ENCODE measurements at places on chromosomes 1 and 21. TPM values are rescaled to one million over a fixed set of nuclear protein-coding genes. Genes with fewer than 3 reads are reported as not detected.

DNA sequence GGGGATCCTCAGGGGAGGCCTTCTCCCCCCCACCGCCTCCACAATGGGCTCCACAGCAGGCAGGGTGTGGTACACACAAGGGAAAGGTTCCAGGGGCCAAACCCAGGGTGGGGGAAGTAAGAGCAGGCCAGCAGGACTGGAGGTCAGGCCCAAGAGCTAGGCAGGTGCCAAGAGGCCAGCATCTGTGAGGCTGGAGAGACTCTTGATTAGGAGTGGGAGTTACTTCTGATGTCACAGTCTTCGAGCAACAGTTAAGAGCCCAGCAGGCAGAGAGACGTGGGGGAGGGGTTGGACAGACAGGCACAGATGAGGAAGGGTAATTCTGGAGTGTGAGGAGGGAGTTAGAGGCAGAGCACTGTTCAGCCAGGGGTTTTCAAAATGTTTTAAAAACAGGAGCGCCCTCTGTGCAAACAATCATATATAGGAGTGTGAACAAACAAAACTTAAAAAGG lies 55.8 kb downstream of the SLC9A1 start:
- peak overlapping the region; percentile 70 for H3K27ac ChIP-seq
- peaks cover 43% of the 10 kb centered on the region for H3K4me1 ChIP-seq
- H3K4me3 ChIP-seq, result no peak overlapping the region
- DNase-seq, result peak; percentile 78
- no peaks in the 10 kb centered on the region for H3K36me3 ChIP-seq

GRCh38 chr1:61743431-61743705 lies 1.1 kb downstream of the PATJ start:
- H3K27me3 ChIP-seq, result no peaks in the 10 kb centered on the region
- DNase-seq, result no peak
- peak overlapping the region; percentile 83 for H3K27ac ChIP-seq
- H3K36me3 ChIP-seq, result no peaks in the 10 kb centered on the region
- H3K4me1 ChIP-seq, result peaks cover 18% of the 10 kb centered on the region

- peaks cover 45% of the 10 kb centered on the region for H3K27me3 ChIP-seq
- H3K36me3 ChIP-seq, result no peaks in the 10 kb centered on the region
- DNase-seq, result no peak
- H3K4me1 ChIP-seq, result peaks cover 3% of the 10 kb centered on the region
- H3K4me3 ChIP-seq, result peak overlapping the region; percentile 91
Measured at GRCh38 chr1:113394043-113394862, 3.9 kb downstream of the MAGI3 start.

- no peak overlapping the region for H3K4me3 ChIP-seq
- peaks cover 84% of the 10 kb centered on the region for H3K27me3 ChIP-seq
- no peak overlapping the region for H3K27ac ChIP-seq
- H3K36me3 ChIP-seq, result no peaks in the 10 kb centered on the region
- peaks cover 34% of the 10 kb centered on the region for H3K4me1 ChIP-seq
Measured at GRCh38 chr1:202615501-202616354, 94.5 kb downstream of the SYT2 start.

- H3K4me3 ChIP-seq, result no peak overlapping the region
- DNase-seq, result no peak
- H3K27ac ChIP-seq, result no peak overlapping the region
- H3K4me1 ChIP-seq, result no peaks in the 10 kb centered on the region
- H3K27me3 ChIP-seq, result no peaks in the 10 kb centered on the region
Measured at GRCh38 chr21:37800456-37801061, 115.7 kb downstream of the KCNJ6 start.

DNA sequence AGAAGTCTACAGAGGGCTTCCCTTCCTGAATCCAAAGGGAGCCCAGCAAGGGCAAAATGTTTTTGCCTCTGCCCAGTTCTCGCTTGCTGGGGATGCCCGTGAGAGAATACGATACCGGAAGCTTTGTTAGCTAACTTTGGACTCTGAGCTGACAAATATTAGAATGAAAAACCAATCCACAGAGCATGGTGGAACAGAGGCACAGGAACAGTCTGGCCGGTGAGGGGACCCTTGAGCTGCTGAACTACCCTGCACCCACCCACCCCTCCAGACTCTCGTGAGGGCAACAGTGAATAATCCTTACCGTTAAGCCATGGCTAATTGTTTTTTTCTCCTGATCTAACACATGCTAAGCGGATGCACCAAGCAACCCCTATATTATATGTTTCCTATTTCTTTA lies 76.3 kb upstream of the AKT3 start:
- no peaks in the 10 kb centered on the region for H3K36me3 ChIP-seq
- H3K27me3 ChIP-seq, result no peaks in the 10 kb centered on the region
- H3K4me3 ChIP-seq, result no peak overlapping the region

- no peak overlapping the region for H3K4me3 ChIP-seq
- no peak overlapping the region for H3K27ac ChIP-seq
- DNase-seq, result no peak
- peaks cover 2% of the 10 kb centered on the region for H3K36me3 ChIP-seq
Measured at GRCh38 chr21:42585881-42586280, 67.5 kb upstream of the PDE9A start.

- DNase-seq, result peak; percentile 75
- no peak overlapping the region for H3K27ac ChIP-seq
- H3K27me3 ChIP-seq, result no peaks in the 10 kb centered on the region
- no peak overlapping the region for H3K4me3 ChIP-seq
- peaks cover 12% of the 10 kb centered on the region for H3K36me3 ChIP-seq
Measured at GRCh38 chr1:51284487-51284954, 45.8 kb downstream of the TTC39A start.

GRCh38 chr1:167627865-167628641 lies 2.0 kb upstream of the RCSD1 start:
- H3K4me1 ChIP-seq, result peaks cover 6% of the 10 kb centered on the region
- H3K27ac ChIP-seq, result peak overlapping the region; percentile 57
- H3K4me3 ChIP-seq, result no peak overlapping the region

DNA sequence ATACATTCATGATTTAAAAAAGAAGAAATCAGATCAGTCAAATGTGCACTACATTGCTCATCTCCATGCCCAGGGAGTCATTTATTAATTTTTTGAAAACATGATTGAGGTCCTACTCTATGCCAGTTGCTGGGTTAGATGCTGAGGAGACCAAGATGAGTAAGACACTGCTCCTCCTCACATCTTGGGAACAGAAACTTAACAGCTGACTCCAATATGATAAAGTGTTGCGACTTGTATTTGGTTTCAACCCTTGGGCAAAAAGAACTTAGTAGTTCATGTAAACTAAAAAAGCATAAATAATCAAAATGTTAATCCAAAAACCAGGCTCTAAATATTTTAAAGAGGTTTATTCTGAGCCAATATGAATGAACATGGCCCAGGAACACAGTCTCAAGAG lies 56.9 kb downstream of the OPTC start:
- no peaks in the 10 kb centered on the region for H3K36me3 ChIP-seq
- no peak overlapping the region for H3K27ac ChIP-seq
- no peaks in the 10 kb centered on the region for H3K4me1 ChIP-seq
- no peak overlapping the region for H3K4me3 ChIP-seq
- H3K27me3 ChIP-seq, result no peaks in the 10 kb centered on the region

- no peaks in the 10 kb centered on the region for H3K36me3 ChIP-seq
- H3K27ac ChIP-seq, result no peak overlapping the region
- no peak for DNase-seq
- no peak overlapping the region for H3K4me3 ChIP-seq
Measured at GRCh38 chr1:97934491-97934890, 13.7 kb upstream of the DPYD start.

- H3K27ac ChIP-seq, result no peak overlapping the region
- H3K27me3 ChIP-seq, result no peaks in the 10 kb centered on the region
- no peak overlapping the region for H3K4me3 ChIP-seq
- H3K36me3 ChIP-seq, result no peaks in the 10 kb centered on the region
Measured at GRCh38 chr1:90007979-90008404, 13.1 kb downstream of the ZNF326 start.

- no peaks in the 10 kb centered on the region for H3K4me1 ChIP-seq
- no peak overlapping the region for H3K27ac ChIP-seq
- no peaks in the 10 kb centered on the region for H3K27me3 ChIP-seq
Measured at GRCh38 chr1:209238356-209238755, 345.2 kb upstream of the CAMK1G start.

DNA sequence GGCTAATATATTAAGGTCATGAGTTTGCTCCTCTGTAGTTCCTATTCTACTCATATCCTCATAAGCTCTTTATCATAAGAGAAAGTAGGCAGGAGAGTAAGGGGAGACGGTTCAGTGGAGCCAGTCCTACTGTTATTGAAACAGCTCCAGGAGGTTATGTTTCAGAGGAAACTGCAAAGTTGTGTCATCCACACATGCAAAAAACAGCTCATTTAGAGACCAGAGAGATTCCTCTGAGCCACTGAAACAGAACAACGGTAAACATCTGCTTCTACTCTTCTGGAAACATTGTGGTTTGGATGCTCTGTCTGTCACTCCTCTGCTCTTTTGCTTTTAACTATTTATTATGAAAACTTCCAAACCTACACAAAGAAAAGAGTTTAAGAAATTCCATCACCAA lies 66.3 kb upstream of the PPP2R5A start:
- no peaks in the 10 kb centered on the region for H3K36me3 ChIP-seq
- peaks cover 9% of the 10 kb centered on the region for H3K4me1 ChIP-seq
- H3K27ac ChIP-seq, result peak overlapping the region; percentile 34
- H3K27me3 ChIP-seq, result no peaks in the 10 kb centered on the region
- H3K4me3 ChIP-seq, result no peak overlapping the region

NEXN gene
- total RNA-seq, result 17.9 TPM

EPHA10 gene
- 2.3 TPM for total RNA-seq

TENT5C gene
- 19.3 TPM for total RNA-seq

SHISAL2A gene
- total RNA-seq, result 1.6 TPM

CCDC190 gene
- 1.5 TPM for total RNA-seq
